ENCODE measurements at places on chromosomes 11 and 22. TPM values are rescaled to one million over a fixed set of nuclear protein-coding genes. Genes with fewer than 3 reads are reported as not detected.

OR2D2 gene
- total RNA-seq, result 0.11 TPM

PATE4 gene
- total RNA-seq, result not detected

TBC1D10A gene
- total RNA-seq, result 16.2 TPM

PHLDB1 gene
- 59.2 TPM for total RNA-seq

CYP2D6 gene
- 0.71 TPM for total RNA-seq

SEC14L2 gene
- total RNA-seq, result 43.0 TPM

TNNT3 gene
- total RNA-seq, result not detected
